ENCODE measurements at places on chromosomes 7 and 10.

DNA sequence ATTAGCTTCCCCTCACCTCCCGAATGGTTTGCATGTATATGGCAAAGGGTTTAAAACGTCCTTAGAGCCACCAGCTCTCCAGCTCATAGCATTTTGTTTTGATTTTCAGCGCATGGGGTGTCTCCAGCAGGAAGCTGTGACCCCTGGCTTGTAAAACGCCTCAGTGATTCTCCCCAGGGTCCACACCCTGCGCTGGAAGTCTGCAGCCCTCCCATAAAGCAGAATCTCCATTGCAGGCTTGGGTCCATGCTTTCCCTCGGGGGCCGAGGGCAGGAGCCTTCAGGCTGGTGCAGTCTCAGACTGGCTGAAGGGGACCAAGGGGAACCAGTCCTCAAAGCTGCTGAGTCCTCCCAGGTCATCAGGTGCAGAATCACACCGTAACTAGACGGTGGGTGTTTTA, 109.7 kb downstream of the VIPR2 start:
- no peak for DNase-seq

DNA sequence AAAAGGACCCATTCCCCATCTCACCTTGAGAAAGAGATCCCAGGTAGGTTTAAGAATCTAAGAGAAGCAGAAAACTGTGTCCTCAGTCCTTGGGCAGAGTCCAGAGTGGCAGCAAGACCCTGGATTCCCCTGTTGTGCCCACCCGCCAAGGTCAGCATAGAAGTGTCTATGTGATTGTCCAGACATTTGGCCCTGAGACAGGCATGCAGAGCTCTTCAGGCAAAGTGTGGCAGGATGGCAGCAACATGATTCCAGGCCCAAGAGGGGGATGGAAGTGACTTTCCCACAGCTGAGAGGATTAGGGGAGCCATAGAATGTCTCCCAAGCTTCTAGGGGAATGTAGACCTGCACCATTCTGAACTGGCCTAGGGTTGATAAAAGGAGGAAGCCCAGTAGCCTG, 39.1 kb upstream of the OPALIN start:
- DNase-seq = no peak

- peak; percentile 2 for DNase-seq
These were observed 25.9 kb downstream of the ABRAXAS2 start for GRCh38 chr10:124827474-124827873.

GRCh38 chr7:16409777-16410176, 11.6 kb downstream of the CRPPA start:
- no peak for DNase-seq

- DNase-seq = no peak
These were observed 273.1 kb downstream of the USP6NL start for GRCh38 chr10:11338160-11338844.

- DNase-seq = no peak
These were observed 19.9 kb downstream of the TCAF1 start for GRCh38 chr7:143882020-143882603.

DNA sequence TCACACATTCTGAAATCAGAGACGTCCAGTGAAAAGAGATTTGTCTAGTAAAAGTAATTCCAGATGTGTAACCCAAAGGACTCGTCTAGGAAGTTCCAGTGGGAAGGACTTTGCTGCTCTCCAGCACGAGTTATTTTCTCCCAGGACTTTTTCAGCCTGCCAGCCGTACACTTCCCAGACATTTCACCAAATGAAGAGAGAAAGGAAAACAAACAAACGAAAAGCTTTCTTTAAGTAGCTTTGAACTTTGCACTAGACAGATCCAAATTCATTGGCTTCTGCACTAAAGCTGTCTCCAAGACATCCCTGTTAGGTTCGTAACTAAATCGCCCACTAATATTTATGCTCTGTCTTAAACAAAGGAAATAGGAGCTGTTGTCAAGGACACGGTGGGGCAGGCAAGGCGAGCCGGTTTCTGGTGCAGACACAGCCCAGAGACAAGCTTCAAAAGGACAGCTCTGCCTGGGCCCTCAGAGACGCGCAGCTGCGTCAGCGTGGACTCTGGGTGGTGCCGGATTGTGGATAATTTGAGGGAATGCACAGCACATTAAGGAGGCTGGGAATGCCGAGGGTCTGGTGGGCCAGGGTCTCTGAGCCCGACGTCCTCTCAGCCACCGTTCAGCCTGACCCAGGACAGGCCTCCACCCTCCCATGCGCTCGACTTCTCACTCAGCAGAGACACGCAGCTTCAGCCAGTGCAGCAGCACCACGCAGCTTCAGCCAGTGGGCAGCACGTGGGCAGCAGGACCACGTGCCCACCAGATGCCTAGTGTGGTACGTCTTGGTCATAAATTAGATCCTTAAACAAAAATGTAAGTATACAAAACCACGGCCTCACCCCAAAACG, 64.1 kb upstream of the INSIG1 start:
- DNase-seq = no peak

DNA sequence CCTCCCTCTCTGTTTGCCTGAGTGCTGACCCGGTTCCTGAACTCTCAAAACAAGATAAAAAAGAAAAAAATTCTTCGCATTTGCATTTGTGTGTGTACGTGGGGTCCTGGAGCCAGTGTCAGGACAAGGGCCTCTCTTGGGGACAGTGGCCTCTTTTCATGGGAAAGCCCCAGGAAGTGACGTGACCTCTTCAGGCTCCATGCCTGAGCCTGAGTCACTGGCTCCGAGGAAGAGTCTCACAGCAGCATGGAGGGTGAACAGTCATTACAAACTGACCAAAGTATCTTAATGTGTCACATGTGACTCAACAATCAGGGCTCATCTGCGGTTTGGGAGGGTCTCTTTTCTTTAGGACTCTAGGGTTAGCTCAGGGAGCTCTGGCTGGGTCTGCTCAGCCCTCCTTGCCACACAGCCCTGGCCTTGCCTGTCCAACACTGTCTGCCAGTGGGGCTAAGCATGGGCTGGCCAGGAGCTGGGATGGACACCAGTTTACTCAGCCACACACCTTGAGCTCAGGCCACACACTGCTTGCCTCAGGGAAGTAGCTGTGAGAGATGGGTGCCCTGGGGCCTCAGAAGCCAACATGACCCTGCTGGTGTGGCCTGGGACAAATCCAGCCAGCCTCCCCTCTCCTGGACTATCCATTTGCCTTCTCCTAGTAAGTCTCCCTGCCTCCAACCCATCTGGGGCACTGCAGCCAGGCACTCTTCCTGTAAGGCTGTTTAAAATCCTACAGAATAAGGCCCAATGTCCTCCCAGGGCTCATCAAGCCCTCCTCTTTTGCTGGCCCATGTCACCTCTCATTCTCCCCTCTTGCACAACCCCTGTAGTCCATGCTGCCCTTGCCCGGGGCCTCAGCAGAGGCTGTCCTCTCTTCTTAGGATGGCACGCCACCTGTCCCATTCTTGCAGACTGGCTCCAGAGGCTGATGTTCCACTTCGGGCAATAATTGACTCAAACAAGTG, 10.5 kb downstream of the TMEM273 start:
- DNase-seq = peak; percentile 57

GRCh38 chr10:97062456-97062855, 123.3 kb downstream of the SLIT1 start:
- no peak for DNase-seq
